Activated CD8-positive, alpha-beta memory T cell treated with anti-CD3 and anti-CD28 coated beads for 4 hours (primary cell): ENCODE measurements at places on chromosomes 1 and 21.

GRCh38 chr1:212158912-212159796 is 123.6 kb downstream of the DTL start:
- no peak for DNase-seq

DNA sequence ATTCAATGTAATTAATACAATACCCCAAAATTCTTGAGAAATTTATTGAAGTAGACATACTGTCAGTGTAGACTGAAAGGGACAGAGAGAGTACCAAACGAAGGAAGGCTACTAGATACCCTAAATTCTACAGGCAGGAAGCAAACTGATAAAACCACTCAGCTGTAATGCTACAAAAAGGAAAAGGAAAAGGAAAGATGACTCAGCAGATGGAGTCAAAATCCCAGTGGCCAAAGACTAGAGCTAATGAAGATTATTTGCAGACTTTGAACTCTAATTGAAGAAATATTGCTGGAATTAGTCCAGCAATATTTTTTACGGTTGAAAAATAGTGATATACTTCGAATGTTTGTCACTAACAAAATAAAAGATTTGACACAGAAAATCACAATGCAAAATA is 671.9 kb downstream of the BRINP3 start:
- DNase-seq: no peak

GRCh38 chr1:33347650-33347992 is 26.7 kb upstream of the A3GALT2 start:
- no peak for DNase-seq

- no peak for DNase-seq
These were observed 243.4 kb downstream of the NUF2 start for GRCh38 chr1:163565166-163565565.

DNA sequence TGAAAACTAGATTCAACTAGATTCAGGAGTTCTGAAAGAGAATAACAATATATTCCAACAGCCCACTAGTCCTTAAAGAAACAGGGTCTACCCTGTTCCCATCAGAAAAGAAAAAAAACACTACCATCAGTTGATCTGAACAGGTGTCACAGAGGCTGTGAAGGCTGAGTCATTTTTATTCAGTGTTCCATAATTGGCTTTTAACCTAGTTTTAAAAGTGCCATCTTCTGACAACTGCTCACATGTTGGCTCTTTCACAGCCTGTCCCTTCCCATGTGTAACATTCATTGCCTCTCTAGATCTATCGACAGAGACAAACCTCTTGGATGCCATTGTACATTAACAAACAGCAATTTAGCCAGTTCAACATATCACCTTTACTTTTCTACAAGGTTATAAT is 243.7 kb downstream of the TBX15 start:
- no peak for DNase-seq

- no peak for DNase-seq
These were observed 13.4 kb downstream of the TNFRSF8 start for GRCh38 chr1:12076425-12077005.

DNA sequence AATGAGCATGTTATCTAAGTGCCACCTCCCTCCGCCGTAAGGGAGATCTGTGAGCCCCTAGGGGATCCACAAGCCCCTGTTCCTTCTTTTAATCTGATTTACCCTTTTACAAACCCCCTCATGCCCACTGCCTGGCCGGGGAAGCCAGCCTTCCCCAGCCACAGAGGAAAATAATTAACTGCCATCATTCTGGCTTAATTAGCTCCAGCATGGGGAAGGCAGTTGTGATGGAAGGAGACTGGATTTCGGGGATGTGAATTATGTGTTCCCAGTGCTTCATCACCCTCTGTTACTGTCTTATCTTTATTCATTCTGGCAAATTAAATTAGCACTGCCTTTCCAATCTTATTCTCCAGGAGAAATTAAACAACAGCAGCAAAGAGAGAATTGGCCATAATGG is 135.8 kb downstream of the PTPRU start:
- DNase-seq: no peak

GRCh38 chr1:43345120-43345519 is 7.5 kb downstream of the MPL start:
- no peak for DNase-seq

DNA sequence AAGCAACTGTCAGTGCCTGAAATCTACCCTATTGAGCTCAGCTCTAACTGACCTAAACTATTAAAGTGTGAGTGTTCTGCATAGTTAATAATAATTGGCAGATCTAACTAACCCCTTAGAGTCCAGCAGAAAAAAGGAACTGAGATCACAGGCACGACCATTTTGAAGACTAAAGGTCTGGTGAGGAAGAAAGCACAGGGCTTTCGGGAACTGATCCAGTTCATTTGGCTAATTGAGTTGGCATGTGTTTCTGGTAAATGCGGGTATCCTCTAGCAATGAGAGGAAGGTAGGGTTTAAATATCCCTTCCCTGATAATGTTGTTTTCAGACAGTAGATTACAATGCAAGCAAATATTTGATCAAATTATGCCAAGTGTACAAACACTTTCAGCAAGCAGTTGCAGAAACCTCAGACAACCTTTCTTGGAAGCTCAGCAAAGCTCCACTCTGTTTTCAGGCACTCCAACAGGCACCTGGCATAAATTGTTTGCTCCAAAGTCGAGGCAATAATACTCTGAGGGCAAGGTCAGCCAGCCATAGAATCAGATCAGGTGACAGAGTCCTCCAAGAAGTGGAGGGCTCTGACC is 100.8 kb downstream of the KCNK1 start:
- no peak for DNase-seq

GRCh38 chr1:204647114-204647804 is 38.3 kb downstream of the LRRN2 start:
- DNase-seq: no peak

- DNase-seq: no peak
These were observed 31.2 kb downstream of the TSEN15 start for GRCh38 chr1:184082541-184083415.

DNA sequence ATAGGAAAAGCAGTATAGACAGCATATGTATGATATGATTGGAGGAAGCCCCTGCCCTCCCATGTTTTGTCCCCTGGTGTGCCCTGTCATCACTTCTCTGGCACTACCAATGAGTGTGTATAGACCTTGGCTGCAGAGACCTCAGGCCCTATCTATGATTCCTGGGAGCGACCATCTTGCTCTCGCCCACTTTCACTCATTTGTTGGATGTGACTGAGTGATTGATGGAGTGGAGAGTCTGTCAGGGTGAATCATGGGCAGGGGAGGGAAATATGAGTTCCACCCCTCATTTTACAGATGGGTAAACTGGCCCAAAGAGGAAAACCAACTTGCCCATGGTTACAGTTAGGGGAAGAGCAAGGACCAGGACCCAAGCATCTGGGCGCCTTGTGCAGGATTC is 14.9 kb downstream of the SLC30A1 start:
- DNase-seq: no peak

DNA sequence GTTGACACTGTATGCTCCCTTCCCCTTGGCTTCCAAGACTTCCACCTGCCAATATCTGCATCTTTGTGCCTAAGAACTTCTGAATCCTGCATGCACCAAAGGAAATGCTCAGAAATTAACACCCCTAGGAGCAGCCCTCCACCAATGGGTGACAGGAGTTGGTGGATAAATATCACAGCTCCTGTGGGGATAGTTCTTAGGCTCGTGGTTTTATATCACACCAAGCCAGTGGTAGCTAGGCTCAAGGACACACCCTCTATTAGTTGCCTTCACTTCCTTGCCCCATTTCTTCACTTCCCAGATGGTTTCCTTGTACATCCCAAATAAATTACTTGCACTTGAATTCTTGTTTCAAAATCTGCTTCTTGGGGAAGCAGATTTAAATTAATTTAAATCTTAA is 16.9 kb upstream of the CDC14A start:
- DNase-seq: no peak

DNA sequence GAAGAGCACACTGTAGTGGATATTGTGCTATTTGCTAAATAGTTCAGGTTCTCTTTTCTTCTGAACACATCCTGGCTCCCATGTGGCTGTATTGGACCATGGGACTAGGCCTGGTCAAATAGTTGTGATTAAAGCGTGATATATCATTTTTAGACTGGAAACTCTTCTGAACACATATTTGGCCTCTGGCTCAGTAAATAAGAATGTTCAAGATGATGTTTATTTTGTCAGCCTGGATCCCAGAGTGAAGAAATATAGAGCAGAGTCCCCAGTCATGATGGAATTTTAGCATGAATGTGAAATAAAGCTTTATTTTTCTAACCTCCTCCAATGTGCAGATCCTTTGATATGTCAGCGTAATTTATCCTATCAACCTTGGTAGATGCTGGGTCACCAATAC is 542.6 kb downstream of the ADGRL2 start:
- no peak for DNase-seq

DNA sequence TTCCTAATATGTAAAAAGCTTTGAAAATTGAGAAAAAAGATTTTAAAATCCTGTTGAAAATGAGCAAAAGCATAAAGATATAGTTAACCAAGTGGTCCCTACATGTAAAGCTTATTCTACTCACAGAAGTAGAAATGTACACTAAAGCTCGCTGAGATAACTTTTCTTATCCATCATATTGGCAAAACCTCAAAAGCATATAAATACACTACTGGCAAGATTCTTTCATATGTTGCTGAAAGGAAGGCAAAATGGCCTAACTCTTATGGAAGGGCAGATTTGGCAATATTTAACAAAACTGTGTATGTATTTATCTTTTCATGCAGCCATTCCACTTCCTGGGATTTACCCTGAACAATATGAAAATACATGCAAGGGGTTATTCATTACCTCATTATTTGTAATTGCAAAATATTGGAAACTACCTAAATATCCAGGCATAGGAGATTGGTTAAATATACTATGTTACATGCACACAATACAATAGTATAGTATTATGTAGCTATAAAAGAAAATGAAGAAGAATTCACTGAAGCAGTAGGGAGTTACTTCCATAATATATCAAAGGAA is 43.2 kb upstream of the LYPLAL1 start:
- no peak for DNase-seq

GRCh38 chr1:111565968-111566367 is 53.6 kb upstream of the RAP1A start:
- no peak for DNase-seq

- no peak for DNase-seq
These were observed 780 bp downstream of the HIVEP3 start for GRCh38 chr1:41917835-41918449.

DNA sequence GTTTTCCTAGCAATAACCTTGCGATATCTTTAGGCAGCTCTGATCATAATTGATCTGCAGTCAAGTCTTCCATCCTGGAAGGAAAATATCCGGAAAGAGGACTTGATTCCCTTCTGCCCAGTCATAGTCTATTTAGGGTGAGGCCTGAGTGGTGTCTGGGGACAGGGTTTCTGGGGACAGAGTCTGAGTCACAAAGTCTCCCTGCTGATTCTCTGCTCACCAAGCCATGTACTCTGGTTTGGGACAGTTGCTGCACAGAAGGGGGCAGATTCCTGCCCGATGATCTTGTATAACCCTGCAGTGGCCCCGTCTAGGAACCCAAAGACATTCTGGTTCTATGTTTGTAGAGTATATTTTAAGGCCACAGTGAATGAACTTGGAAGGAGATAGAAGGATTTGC is 178.8 kb downstream of the KCNJ6 start:
- no peak for DNase-seq

DNA sequence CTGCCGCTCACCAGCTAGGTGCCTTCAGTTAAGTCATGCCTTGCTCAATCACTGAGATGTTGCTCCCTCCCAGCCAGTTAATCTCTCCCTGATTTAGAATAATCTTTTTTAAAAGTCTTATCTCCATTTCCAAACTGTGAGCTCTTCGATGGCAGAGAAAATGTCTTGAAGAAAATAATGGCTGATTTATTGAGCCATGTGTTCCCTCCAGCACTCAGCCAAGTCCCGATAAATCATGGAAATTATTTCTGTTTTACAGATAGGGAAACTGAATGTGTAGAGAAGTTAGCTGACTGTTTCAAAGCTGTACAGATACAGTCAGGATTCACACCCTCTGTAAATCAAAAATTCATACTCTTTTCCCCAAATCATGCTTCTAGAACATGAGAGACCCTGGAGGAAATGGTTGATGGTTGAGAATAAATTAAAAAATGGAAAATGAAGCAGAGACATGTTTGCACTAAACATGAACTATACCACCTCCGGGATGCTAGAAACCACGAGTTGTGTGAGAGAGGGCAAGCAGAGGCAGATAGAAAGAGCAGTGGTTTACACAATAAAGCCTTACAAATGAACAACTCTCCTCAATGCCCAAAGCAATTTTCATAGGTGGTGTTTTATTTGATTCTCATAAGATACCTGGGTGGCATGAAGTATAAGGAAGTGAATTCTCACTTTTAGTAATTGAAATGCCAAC is 376.4 kb downstream of the PLPP3 start:
- no peak for DNase-seq

- no peak for DNase-seq
These were observed 40.4 kb downstream of the ST3GAL3 start for GRCh38 chr1:43747736-43748135.

- DNase-seq: no peak
These were observed 26.7 kb downstream of the NME7 start for GRCh38 chr1:169340882-169341281.

- DNase-seq: no peak
These were observed 88.3 kb upstream of the NGF start for GRCh38 chr1:115426231-115426771.

DNA sequence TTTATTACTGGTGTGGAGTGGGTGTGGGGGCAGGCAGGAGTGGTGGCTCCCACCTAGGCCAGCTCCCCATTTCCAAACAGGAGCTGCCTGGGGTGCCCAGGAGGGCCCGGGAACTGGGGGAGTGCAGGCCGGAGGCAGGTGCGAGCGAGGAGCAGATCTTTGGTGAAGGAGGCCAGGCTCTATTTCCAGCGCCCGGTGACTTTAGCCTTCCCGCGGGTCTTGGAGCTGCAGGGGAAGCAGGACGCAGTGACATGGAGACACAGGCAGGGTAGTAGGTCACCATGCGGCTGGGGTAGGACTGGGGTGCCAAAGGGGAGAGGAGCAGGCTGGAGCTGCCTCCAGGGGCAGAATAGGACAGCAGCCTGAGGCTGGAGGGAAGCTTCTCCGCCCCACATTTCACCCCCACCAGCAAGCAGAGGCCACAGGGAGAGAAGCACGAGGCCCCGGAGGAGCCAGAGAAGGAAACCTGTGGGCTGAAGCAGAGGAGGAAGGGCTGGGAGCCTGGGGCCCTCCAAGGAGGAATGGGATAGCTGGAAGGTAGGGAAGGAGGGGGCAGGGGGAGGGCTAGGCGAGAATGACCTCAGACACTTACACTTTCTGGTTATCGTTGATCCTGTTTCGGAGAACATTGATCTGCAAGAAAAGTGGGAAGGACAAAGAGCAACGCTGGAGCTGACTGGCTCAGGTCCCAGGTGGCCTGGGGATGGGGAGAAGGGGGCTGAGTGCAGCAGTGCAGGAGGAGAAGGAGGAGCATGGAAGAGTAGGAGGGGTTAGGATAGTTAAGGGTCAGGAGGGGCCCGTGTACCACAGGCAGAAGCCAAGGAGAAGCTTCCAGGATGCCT is 18.2 kb downstream of the TNNT2 start:
- DNase-seq: no peak

GRCh38 chr1:235644693-235645305 is 4.8 kb downstream of the GNG4 start:
- no peak for DNase-seq
